ENCODE measurements at places on chromosomes 13 and 19. TPM values are rescaled to one million over a fixed set of nuclear protein-coding genes. Genes with fewer than 3 reads are reported as not detected.

GRCh38 chr13:111658145-111659100, 338.0 kb downstream of the TEX29 start:
- no peak overlapping the region for H3K27ac ChIP-seq
- H3K27me3 ChIP-seq = no peaks in the 10 kb centered on the region
- H3K4me3 ChIP-seq = no peak overlapping the region
- DNase-seq = no peak
- no peaks in the 10 kb centered on the region for H3K4me1 ChIP-seq

GRCh38 chr19:29598036-29598435, 8.0 kb upstream of the POP4 start:
- H3K4me3 ChIP-seq = no peak overlapping the region
- H3K36me3 ChIP-seq = no peaks in the 10 kb centered on the region
- no peak overlapping the region for H3K27ac ChIP-seq
- no peaks in the 10 kb centered on the region for H3K4me1 ChIP-seq
- DNase-seq = no peak

DNA sequence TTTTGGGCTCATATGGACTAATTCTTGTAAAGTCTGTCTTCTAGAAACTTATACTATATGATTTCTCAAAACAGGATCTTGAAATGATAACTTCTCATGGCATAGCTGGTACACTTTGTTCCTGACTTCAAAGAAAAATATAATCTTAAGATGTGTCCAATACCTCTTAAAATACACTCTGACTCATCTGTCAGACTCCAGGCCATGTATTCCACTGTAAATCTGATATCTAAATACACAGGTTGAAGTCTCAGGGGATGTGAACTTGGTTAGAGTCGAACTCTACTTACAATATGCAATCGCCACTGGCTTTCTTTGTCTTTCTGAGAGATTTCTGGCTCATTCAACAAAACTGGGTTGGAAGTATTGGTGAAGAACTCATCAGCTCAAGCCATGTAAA, 99.8 kb downstream of the LACC1 start:
- no peaks in the 10 kb centered on the region for H3K4me1 ChIP-seq
- H3K36me3 ChIP-seq = no peaks in the 10 kb centered on the region
- no peaks in the 10 kb centered on the region for H3K27me3 ChIP-seq
- H3K4me3 ChIP-seq = no peak overlapping the region
- no peak for DNase-seq

DNA sequence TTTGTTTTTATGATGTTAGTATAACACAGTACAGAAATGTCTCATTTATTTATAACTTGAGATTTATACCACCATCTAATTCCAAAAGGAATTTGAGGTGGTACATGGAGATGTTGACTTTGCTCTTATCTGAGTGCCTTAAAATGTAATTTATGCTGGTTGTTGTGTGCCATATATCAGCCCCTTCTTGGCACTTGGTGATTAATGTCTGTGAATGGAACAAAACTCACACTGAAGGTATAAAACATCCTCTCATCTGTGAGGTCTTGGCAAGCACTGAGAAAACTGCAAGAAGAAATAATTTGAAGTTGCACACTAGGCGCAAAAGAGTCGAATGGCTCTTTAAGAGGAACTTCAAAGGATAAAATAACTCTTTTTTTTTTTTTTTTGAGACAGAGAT, 240.4 kb downstream of the B3GLCT start:
- no peak overlapping the region for H3K4me3 ChIP-seq
- no peaks in the 10 kb centered on the region for H3K4me1 ChIP-seq
- peaks cover 7% of the 10 kb centered on the region for H3K27me3 ChIP-seq
- H3K36me3 ChIP-seq = no peaks in the 10 kb centered on the region
- no peak overlapping the region for H3K27ac ChIP-seq

DNA sequence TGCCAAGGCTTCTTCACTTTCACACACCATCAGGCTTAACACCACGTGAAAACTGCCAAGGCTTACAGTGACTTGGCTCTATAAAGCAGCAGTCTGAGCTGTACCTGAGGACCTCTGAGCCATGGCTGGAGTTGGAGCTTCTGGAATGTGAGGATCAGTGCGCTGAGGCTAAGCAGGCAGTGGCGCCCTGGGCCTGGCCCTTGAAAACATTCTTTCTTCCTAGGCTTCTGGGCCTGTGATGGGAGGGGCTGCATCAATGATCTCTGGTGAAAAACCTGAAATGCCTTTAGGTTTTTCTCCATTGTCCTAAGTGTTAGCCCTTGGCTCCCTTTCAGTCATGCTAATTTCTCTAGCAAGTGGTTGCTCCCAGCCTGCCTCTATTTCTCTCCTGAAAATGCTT, 192.5 kb upstream of the PCDH20 start:
- no peaks in the 10 kb centered on the region for H3K4me1 ChIP-seq
- no peak for DNase-seq
- no peaks in the 10 kb centered on the region for H3K36me3 ChIP-seq
- no peak overlapping the region for H3K4me3 ChIP-seq

GRCh38 chr19:5434970-5435641, 20.1 kb upstream of the ZNRF4 start:
- H3K36me3 ChIP-seq = no peaks in the 10 kb centered on the region
- no peak overlapping the region for H3K4me3 ChIP-seq
- DNase-seq = no peak
- no peaks in the 10 kb centered on the region for H3K4me1 ChIP-seq
- no peak overlapping the region for H3K27ac ChIP-seq
- peaks cover 7% of the 10 kb centered on the region for H3K27me3 ChIP-seq

- H3K4me1 ChIP-seq = peaks cover 30% of the 10 kb centered on the region
- H3K4me3 ChIP-seq = no peak overlapping the region
- H3K27me3 ChIP-seq = no peaks in the 10 kb centered on the region
These were observed 5.5 kb downstream of the TPGS1 start for GRCh38 chr19:512547-513365.

CACNG7 gene
- total RNA-seq = not detected

METTL21C gene
- not detected for total RNA-seq

ZNF345 gene
- total RNA-seq = 3.9 TPM

RASAL3 gene
- 107 TPM for total RNA-seq

STAP2 gene
- total RNA-seq = 15.4 TPM
